ENCODE measurements at places on chromosomes 12 and 14.

GRCh38 chr14:36627981-36628380, 33.7 kb upstream of the PAX9 start:
- no peak for DNase-seq

DNA sequence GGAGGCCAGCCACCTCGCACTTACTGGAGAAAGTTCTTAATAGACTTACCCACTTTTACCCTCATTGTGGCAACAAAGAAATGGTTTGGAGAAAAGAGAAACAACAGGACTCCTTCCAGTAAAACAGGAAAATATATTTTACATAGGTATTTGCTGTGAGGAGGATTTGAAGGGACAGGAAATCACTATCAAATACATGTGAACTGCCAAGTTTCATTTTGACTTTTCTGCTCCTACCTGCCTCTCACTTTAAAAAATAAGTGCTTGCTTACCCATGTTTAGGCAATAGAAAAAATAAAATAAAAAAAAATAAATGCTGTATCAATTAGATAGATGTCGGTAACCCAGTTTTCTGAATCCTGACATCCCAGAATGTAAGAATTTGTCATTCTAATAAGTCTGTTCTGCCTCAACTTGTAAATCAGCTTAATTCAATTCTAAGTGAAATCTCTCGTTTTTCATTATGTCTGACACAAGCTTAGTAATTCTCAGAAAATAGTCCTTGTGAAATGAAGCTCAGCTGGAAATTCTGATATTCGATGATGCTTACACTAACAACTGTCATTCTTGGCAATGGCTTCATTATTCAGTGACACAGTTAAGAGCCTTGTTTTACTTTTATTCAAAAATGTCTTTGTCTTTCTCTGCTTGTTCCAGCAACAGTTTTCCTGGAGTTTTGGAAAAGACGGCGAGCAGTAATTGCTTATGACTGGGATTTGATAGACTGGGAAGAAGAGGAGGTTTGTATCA, 131.3 kb downstream of the SLC5A8 start:
- no peak for DNase-seq

DNA sequence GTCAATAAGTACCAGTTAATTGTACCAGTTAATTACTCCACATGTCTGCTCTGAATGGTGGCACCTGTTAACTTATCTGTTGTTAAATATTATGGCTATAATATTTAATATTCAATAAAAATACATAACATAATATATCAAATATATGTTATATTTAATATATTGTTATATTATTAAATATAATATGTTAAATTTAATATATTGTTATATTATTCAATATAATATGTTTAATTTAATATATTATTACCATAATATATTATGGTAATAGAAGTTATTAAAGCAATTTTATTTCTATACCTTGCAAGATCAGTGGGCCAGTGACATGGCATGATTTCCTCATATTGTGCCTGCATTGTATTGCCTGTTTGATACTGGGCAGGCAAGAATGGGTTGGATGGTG, 98.4 kb downstream of the TBC1D30 start:
- no peak for DNase-seq

DNA sequence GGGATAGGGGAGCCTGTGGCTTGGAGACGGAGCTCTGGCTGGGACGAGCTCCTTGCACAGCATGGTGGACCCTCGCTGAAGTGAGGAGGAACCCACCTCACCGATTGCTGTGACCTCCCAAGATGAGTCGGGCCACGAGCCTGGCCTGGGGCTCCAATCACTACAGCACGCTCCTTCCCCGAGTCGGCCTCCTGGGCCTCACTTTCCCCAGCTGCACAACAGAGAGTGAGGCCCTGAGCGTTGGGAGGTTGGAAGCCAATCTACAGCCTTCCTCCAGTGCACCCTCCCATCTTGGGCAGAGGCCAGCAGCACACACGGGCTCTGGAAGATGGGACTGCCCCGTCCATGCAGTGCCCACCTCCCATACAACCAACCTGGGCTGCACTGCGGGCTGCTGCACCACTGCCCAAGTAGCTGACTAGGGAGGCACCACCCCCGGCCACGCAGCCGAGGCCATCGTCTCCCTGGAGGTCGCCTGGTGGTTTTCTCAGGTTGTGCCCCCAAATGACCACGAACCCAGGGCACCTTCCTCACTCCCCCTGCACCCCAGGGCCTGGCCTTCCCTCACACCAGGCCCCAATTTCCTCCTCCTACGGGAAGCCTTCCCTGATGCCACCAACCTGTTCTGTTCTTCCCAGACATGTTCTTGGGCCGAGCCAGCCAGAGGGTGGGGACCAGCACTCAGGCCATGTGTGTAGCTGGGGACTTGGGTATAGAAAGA, 152.3 kb upstream of the C14orf180 start:
- DNase-seq, result no peak

DNA sequence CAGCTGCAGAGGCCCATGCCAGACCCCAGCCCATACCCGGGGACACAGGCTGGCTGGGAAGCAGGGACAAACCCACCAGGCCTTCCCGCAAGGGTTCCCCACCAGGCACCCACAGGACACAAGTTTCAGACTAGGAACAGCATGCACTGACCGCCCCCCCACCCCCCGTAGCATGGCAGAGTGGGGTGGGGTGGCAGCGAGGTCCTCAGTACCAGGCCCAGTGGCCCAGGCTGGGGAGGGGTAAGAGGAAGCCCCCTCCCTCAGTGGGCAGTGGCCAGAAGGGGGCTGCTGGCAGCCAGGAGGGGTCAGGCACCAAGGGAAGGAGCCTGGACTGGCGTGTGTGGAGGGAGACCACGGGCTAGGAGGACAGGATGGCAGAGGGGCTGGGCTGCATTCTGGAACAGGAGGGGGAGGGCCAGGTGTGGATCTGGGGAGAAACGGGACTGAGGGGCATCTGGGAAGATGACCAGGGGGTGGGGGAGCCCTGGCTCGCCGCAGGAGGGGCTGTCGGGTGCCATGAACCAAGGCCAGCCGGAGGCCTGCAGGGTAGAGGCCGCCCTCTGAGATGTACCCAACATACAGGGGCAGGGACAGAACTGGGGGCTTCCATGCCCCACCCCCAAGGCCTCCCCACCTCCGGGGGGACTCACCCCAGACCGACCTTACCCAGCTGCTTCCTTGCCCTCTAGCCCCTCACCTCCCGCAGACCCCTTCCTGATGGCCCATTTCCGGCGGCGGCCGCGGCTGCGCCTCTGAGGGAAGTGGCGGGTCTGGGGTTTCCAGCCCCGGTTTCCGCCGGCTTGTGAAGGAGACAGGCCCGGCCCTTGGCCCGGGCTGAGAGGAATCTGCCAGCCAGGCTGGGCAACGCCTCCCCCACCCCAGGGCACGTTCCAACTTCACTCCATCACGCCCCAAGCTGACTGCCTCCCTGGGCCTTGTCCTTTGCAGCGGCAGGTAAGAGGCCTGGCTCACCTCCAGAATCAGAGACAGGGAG, 5.6 kb upstream of the JAG2 start:
- DNase-seq, result no peak

DNA sequence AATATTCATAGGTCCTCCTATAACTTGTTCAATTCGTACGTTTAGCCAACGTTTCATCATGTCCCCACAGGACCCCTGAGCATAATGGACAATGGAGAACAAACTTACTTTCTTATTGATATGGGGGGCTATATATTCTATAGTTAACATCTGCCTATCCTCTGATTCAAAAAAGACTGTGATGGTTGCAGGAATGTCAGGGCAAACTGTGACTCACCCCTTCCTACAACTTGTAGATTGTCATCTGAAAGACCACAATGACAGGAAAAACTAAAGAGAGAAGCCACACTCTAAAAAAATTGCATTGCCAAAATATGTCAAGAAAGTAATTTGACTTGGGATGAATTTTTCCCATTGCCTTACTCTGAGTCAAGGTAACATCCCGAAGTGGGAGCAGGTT, 50.8 kb downstream of the CATSPERB start:
- no peak for DNase-seq

DNA sequence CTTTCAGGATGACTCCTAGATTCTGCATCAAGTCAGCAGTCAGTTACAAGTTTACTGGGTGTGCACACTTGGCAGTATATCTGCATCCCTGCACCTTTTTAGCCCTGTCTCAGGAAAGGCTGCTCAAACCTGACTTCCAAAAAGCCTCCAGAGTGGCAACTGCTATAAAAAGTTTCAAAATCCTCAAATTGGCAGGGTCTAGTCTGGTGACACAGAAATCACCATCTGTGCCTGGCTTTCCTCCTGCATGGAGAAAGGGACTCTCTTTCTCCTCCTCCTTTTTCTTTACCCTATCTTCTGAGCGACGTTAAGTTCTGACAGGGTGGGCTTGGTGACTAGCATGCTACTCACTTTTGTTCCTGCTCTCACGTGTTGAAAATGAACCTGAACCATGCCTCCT, 679.5 kb downstream of the C12orf50 start:
- DNase-seq, result no peak

GRCh38 chr12:64993461-64993860, 127.6 kb downstream of the WIF1 start:
- DNase-seq, result no peak
